ENCODE measurements at places on chromosomes 12 and 14.

- no peak for DNase-seq
Observed at GRCh38 chr14:51368721-51369163, 128.7 kb downstream of the TMX1 start.

GRCh38 chr14:55333711-55334485 is 62.7 kb downstream of the FBXO34 start:
- no peak for DNase-seq

DNA sequence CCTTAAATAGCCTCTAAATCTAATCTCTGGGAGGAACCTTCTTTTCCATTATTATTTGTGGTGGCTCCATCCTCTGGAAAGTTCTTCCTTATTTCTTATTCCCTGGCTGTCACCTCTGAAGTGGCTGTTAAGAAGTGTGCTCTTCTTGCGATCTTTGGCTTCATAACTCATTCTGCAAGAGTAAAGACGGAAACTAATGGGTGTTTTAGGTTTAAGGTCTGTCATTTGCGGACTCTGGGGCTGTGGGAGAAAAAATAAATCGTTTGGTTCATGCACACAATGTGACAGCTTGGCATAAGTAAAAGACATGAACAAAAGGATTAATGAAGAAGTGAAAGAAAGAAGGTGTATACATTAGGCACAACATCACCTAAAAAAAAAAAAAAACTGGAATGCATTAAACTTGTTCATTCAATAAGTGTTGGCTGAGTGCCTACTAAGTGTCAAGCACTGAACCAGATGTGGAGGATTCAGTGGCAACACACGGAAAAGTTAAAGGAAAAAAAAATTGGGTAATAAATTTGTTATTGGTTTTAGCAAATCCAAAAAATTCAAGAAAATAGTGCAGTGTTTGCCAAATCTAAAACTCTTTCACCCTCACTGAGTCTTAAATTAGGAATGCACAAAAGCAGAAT is 99.5 kb downstream of the ERGIC2 start:
- DNase-seq, result no peak

- DNase-seq, result no peak
Observed at GRCh38 chr14:88194531-88194930, 128.5 kb downstream of the KCNK10 start.

GRCh38 chr12:106981788-106982187 is 5.2 kb downstream of the MTERF2 start:
- DNase-seq, result no peak

DNA sequence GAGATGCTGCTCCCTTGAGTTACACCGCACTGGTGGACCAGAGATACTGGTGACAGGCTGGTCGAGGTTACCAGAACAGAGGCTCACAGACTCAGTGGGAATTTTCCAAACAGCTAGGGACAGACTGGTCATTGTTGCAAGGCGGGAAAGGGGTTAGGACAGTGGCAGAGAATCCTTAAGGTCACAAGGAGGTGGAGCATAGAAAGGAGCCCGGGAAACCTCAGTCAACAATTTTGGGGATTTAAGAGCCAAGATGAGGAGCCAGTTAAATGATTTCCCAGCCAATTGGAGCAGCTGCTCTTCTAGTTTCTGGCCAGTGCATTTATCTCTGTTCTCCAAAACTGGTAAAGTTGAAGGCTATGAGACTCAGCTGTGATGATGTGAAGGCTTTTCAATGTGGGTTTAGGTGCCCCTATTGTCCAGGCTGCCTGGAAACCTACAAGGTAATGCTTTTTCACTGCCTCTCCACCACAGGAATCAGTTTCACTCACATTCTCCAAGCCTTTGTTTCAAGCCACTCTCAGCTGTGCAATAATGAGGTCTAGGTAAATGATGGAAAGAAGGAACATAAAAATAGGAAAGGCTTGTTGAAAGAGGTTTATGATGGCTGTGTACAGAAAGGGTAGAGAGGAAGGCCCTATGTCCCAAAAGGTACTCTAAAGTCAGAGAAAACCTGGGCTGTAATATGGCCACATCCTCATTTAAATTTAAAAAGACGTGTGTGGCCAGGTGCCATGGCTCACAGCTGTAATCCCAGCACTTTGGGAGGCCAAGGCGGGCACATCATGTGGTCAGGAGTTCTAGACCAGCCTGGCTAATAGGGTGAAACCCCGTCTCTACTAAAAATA is 7.0 kb upstream of the TNS2 start:
- no peak for DNase-seq

DNA sequence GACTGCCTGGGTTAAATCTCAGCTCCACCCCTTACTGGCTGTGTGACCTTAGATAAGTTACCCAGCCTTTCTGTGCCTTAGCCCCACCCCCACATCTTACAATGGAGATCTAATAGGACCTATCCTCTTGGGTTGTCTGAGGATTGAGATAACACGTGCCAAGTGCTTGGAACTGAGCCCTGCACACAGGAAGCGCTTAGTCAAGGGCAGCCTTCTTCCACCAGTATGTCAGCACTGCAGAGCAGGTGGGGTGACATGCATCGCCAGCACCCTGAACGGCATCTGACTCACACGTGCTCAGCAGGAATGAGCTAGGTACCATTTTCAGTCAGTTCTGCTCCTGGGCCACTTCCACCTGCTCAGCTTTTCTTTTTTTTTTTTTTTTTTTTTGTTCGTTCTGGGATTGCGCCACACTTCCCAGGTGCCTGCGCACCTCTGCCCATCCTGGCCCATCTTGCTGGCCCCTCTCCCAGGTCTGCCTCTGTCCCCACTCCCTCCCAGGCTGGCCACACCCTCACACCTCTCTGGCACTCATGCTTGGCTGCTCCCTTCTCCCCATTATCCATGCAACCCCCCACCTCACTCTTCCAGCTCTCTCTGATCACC is 19.6 kb downstream of the LGMN start:
- no peak for DNase-seq

DNA sequence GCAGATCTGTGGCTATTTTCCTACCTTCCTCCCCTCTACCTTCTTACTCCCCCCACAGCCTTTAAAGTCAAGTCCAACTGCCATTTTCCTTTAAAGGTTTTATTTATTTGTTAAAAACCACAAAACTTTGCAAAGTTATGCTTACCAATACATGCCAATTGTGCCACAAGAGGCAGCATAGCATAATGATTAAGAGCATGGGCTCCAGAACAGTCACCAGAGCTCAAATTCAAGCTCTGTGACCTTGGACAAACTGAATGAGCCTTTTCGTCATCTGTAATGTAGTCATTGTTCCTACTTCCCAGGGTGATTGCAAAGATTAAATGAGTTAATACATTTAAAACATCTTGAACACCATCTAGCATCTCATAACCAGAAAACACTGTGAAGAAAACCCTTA is 13.0 kb upstream of the FMNL3 start:
- no peak for DNase-seq

- no peak for DNase-seq
Observed at GRCh38 chr12:42961395-42961794, 371.8 kb upstream of the PRICKLE1 start.

GRCh38 chr14:68398370-68398769 is 394.5 kb downstream of the ZFP36L1 start:
- no peak for DNase-seq

- no peak for DNase-seq
Observed at GRCh38 chr14:63962906-63963305, 110.1 kb downstream of the SYNE2 start.

DNA sequence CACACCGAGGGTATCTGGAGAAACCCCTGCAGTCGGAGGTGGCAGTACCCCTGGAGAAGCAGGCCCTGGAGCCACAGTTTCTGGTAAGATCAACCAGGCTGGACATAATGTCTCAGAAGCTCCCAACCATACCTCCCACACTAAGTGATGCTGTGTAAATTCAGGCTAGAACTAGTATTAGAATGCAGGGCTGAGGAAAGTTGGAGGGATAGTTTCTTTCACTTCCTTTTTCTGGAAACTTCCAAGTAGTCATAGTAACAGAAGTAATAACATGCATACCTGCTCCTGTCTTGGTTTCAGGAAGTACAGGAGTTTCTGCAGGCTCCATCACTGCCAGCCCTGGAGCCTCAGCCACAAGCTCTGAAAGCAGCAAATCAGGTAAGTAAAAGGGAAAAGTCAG is 228.1 kb upstream of the CNTN1 start:
- DNase-seq, result no peak

GRCh38 chr14:57704763-57705162 is 161.1 kb downstream of the SLC35F4 start:
- DNase-seq, result no peak

- no peak for DNase-seq
Observed at GRCh38 chr14:74610866-74611649, 979 bp downstream of the LTBP2 start.

- DNase-seq, result no peak
Observed at GRCh38 chr12:30652034-30652696, 43.5 kb downstream of the IPO8 start.

DNA sequence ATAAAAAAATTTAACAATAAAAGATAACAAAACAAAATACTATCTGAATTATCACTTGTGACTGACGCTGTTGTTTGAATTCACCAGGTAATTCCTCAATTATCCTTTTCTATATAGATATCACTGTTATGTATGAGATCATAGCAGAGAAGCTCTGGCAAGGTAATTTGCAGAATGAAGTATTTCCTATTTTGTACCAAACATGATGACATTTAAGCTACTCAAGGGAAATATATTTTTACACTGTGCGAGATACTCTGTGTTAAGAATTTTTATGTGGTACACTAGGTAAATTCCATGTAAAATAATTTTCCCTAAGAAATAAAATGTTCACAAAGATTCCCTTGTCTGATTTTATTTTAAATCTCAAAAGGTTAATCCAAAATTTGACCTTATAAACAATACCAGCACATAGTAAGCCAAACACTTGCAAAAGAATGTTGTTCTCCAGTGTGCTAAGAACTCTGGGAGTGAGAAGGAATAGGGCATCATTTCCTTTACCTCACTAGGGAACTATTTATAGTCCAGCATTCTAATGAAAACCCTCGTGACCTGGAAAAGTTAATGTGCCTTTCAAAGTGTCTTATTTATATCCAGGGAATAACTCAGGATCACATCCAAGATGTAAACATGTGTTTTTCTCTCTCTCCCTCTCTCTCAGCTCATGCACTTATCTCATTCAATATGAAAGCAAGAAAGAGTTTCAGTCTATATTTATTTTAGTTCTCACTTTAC is 115.2 kb upstream of the RAP1B start:
- DNase-seq, result no peak

GRCh38 chr12:1022032-1022970 is 31.3 kb downstream of the ERC1 start:
- DNase-seq, result no peak

DNA sequence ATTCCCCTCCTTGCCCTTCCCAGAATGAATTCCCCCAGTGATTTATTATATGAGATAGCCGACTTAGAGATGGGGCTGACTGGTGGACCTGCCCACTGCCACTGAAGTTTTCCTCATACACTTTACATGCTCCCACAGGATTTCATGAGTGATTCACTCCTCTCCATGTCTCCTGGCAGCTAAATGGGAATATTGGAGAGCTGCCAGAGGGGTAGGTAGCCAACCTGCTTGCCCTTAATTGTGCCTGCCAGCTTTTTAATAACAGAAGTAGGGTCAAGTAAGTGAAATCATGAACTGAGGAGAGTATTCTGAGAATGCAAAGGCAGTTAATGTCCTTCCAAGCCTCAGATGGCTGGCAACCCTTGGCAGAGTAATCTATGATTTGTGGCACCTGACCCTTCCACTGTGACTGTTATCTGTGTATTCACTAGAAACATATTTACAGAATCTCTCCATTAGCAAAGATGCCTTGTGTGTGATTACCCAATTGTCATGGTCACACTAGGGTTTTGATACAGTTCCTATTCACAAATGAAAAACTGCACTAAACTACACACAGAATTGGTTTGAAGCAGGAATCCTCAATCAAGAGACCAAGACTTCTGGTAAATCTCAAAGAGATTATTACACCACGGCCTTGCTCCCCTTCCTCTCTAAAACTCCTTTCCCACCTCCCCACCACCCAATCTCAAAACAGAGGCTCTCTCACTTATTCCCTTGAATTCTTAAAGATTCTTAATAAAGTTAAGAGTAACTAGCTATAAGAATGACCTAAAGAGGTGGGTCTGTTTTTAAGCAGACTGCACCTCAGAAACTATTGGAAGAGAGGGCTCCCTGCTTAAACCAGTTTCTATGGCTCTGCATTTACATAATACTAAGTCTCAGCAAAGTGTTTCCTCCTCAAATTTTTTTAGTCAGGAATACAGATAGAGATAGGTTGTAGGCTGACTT is 17.2 kb downstream of the NKX2-1 start:
- no peak for DNase-seq

DNA sequence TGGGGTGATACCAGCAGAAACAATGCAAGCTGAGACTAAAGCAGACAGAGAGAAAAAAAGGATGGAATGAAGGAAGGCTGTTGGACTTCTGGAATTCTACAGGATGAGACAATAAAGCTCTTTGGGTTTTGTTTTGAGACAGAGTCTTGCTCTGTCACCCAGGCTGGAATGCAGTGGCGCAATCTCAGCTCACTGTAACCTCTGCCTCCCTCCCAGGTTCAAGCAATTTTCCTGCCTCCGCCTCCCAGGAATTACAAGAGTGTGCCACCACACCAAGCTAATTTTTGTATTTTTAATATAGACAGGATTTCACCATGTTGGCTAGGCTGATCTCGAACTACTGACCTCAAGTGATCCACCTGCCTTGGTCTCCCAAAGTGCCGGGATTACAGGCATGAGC is 115.4 kb downstream of the EXOC5 start:
- no peak for DNase-seq

- no peak for DNase-seq
Observed at GRCh38 chr14:31071151-31071550, 45.0 kb upstream of the STRN3 start.
